ENCODE measurements at places on chromosomes 6 and 20.

- no peak for DNase-seq
Measured at GRCh38 chr20:32165836-32166545, 41.6 kb downstream of the PLAGL2 start.

DNA sequence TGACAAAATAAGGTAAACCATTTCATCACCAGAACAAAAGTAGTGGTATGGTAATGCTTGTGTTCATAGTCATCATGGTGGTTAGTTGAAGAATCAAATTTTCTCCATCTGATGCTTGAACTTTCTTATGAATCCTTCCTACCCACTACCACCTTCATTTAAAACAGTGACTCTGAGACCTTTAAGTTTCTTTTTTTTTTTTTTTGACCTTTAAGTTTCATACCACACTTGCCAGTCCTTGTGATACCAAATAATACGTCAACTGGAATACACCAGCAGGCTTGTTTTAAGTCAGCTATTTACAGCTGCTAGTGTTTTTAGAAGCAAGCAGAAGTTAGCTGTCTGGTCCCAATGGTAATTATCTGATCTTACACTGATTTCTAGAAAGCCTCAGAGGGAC, 413.4 kb upstream of the SOX4 start:
- no peak for DNase-seq

GRCh38 chr6:16979677-16980370, 122.0 kb upstream of the STMND1 start:
- DNase-seq = no peak

DNA sequence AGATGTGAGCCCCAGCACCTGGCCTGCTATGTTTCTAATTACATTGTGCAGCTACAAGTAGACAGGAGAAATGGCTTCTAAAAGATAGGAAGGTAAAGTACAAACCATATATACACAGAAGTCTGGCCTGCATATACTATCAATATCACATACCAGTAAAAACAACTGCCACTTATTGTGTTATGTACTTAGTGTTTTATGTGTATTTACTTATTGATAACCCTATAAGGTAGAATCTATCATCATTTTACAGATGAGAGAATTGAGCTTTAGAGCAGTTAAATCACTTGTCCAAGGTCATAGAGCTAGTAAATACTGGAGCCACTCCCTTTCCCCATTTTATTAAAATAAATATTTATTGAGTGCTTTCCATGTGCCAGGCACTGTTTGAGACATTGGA, 102.4 kb upstream of the PRDM1 start:
- no peak for DNase-seq

DNA sequence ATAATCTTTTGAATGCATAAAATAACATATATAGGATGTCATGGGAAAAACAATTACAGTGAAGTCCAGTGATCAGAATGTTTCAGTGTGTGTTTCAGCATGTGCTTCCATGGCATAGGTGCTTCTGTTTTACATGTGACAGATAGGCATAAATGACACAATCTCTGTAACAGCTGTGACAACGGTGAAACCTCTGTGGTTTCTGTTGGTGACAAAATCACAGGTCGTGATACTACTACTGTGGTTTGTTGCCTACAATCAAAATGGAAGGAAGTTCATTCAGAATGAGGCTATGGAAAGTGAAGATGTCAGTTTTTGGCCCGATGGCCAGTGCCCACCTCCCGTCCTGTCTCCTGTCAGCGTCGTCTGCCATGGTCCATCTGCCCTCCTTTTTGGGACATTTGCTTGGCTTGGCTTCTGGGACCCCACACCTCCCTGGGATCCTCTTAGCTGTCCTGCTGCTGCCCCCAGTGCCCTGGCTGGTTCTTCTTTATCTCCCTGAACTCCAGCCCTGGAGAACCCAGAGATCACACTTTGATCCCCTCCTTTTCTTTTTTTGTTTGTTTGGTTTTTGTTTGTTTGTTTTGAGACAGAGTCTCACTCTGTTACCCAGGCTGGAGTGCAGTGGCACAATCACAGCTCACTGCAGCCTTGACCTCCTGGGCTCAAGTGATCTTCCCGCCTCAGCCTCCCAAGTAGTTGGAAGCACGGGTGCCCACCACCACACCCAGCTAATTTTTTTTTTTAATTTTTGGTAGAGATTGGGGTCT, 79.3 kb upstream of the NAA20 start:
- DNase-seq = no peak

DNA sequence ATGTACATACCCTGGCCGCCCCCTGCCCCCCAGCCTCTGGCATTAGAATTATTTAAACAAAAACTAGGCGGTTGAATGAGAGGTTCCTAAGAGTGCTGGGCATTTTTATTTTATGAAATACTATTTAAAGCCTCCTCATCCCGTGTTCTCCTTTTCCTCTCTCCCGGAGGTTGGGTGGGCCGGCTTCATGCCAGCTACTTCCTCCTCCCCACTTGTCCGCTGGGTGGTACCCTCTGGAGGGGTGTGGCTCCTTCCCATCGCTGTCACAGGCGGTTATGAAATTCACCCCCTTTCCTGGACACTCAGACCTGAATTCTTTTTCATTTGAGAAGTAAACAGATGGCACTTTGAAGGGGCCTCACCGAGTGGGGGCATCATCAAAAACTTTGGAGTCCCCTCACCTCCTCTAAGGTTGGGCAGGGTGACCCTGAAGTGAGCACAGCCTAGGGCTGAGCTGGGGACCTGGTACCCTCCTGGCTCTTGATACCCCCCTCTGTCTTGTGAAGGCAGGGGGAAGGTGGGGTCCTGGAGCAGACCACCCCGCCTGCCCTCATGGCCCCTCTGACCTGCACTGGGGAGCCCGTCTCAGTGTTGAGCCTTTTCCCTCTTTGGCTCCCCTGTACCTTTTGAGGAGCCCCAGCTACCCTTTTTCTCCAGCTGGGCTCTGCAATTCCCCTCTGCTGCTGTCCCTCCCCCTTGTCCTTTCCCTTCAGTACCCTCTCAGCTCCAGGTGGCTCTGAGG, 7.6 kb downstream of the CDKN1A start:
- no peak for DNase-seq

GRCh38 chr6:22668307-22668706, 98.9 kb downstream of the HDGFL1 start:
- DNase-seq = peak; percentile 86

All from fibroblast of lung (primary cell).